ENCODE measurements at places on chromosomes 3 and 15. TPM values are rescaled to one million over a fixed set of nuclear protein-coding genes. Genes with fewer than 3 reads are reported as not detected.

Gene RASL12
- total RNA-seq = not detected

Gene AADACL2
- not detected for total RNA-seq

Gene ERICH6
- not detected for total RNA-seq

Gene CASR
- total RNA-seq = not detected

Gene SGO1
- 4.8 TPM for total RNA-seq

Gene ARGFX
- total RNA-seq = not detected

Gene EFCC1
- total RNA-seq = not detected

Gene STRA6
- total RNA-seq = 0.79 TPM

Gene WDR49
- total RNA-seq = not detected

Gene NEK10
- total RNA-seq = not detected

Gene CSTA
- 1,557 TPM for total RNA-seq

Gene ANKRD34C
- total RNA-seq = not detected

Gene LMCD1
- total RNA-seq = 8.4 TPM

Gene DAPK2
- total RNA-seq = 0.33 TPM

Gene MLF1
- total RNA-seq = 9.7 TPM

Gene GOLGA8J
- total RNA-seq = not detected

Gene LMAN1L
- not detected for total RNA-seq

Gene DHX36
- 41.2 TPM for total RNA-seq

Gene NPAP1
- not detected for total RNA-seq

Gene IL5RA
- not detected for total RNA-seq

Gene DCP1A
- total RNA-seq = 6.5 TPM

Gene TMC3
- total RNA-seq = not detected

Gene CLRN1
- not detected for total RNA-seq

Gene HIGD2B
- not detected for total RNA-seq

Gene TMEM45A
- 9.6 TPM for total RNA-seq

Gene BOC
- total RNA-seq = 2.2 TPM

Gene CCDC13
- total RNA-seq = 0.35 TPM

Gene MASP1
- total RNA-seq = not detected

Gene INKA1
- 21.7 TPM for total RNA-seq

Gene POLQ
- total RNA-seq = 4.9 TPM

Gene PP2D1
- total RNA-seq = not detected

Data from airway epithelial cell (primary cell).